ENCODE measurements at places on chromosomes 13 and 19.

DNA sequence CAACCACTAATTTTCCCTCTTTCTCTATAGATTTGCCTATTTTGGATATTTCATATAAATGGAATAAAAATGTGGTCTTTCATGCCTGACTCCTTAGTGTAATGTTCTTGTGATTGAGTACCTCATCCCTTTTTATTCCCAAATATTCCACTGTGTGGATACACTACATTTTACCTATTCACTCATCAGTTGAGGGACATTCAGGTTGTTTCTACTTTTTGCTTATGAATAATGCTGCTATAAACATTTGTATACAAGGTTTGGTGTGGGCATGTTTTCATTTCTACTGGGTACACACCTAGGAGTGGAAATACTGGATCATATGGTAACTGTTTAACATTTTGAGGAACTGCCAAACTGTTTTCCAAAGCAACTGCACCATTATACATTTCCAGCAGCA is 5.1 kb upstream of the WBP4 start:
- DNase-seq = no peak

- no peak for DNase-seq
These were observed 833.0 kb downstream of the EFNB2 start for GRCh38 chr13:105702441-105702840.

- DNase-seq = no peak
These were observed 7.8 kb downstream of the ISOC2 start for GRCh38 chr19:55453511-55454260.

- DNase-seq = no peak
These were observed 765.2 kb downstream of the SLITRK1 start for GRCh38 chr13:83117046-83117445.

DNA sequence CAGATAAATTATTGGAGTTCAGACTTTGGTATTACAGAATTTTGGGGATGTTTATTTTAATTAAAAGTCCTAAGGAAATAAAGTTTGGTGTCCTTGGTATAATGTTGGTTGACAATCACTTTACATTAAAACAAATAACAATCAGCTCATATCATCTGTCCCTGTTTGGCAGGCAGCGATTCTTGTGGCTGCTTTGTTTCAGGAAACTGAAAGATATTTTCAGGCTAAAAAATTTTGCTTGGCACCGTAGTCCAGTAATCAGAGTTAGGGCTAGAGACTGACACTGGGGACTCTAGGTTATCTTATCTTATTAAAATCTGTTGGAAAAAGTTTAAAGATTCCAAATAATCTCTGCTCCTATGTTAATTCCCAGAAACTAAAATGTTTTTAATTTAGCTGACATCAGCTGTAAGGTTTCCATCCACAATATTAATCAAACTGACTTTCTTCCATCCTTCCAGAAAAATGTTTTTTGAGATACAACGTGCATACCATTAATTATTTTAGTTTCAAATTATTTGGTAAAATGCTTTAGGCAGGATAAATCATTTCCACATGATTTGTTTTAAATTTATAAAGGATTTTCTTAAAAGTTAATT is 97.6 kb downstream of the ZIC5 start:
- no peak for DNase-seq

DNA sequence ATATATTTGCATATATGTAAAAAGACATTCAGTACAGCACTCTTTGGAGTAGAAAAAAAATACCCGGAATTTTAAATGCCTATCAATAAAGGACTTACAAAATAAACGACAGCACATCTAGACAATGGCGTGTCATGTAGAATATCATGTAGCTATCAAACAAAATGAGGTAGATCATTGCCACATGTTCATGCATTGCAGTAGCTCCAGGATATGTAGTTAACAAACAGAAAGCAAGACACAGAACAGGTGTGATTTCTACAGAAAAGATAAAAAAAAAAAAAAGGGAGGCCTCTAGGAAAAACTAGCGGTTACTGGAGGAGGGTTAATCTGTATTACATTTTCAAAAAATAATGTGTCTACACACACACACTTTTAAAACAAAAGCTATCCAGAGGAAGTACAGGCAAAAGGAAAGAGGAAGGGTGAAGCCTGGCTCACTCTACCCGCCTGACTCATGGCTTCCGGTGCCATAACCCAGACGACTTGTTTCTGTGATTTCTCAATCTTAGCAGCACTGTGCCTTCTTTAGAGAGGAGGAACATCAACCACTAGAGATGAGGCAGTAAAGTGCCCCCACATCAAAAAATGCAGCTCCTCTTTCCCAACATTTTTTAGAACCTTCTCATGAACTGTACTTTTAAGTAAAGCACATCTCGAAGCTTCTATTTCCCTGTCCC is 6.9 kb downstream of the KCTD12 start:
- DNase-seq = peak; percentile 7

DNA sequence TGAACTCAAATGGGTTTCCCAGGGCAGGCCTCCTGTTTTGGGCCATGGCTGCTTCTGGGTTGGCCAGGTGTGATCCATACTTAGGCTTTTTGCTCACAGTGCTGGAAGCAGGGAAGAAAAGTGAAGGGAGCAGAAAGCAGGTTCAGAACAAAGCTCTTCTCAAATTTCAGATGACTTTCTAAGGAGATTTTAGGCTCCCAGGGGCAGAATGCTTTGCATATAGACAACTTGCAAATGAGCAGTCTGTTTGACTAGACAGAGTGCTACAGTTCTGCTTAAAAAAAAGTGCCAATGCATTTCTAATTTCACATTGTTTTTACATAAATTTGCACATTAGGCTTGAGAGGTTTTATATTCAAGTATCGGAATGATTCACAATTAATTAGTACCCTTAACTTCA is 2.6 kb upstream of the SLC10A2 start:
- no peak for DNase-seq

DNA sequence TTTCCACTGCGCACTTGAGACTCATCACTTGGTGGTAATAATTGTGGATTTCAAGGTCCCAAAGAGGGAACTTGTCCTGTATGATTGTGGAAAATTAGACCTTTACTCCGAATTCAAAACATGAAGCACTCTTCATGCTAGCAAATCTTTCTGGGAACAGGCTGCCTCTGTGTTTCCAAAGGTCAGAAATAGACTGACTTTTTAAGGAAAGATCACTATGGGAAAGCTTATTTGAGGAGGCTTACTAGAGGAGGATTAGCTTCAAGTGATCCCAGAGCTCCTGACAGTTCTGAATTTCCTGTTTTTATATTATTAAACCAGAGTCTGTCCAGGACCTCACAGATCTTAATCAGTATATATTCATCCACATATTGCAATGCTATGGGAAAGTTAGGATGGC is 5.5 kb downstream of the WDFY2 start:
- no peak for DNase-seq

GRCh38 chr19:3276341-3276799 is 51.9 kb downstream of the CELF5 start:
- no peak for DNase-seq

- no peak for DNase-seq
These were observed 2.7 kb downstream of the TBC1D4 start for GRCh38 chr13:75479102-75479740.

DNA sequence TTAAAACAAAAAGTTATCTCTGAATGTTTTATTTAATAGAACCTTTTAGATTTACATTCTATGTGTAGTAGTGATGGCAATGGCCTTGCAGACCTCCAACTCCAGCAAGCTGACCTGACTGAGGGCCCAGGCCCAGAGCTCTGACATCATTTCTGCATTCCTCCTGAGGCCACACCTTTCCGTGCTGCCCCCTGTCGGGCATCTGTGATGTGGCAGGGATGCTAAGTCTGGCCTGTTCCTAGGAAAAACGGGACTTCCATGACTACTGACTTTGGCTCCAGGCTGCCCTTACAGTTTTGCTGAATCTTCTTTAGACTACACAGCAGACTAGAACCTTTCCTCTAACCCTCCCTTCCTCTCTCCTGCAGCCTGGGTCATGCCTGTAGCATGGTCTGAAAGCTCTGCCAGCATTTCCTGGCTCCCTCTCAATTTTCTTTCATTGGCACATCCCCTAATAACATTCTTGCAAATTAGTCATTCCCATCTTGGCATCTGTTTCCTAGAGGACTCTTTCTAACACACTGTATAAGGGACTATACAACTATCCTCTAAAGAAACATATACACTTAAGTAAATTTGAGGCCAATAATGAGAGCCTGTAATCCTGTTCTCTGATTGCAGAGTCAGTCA is 249.1 kb downstream of the GPC5 start:
- no peak for DNase-seq

DNA sequence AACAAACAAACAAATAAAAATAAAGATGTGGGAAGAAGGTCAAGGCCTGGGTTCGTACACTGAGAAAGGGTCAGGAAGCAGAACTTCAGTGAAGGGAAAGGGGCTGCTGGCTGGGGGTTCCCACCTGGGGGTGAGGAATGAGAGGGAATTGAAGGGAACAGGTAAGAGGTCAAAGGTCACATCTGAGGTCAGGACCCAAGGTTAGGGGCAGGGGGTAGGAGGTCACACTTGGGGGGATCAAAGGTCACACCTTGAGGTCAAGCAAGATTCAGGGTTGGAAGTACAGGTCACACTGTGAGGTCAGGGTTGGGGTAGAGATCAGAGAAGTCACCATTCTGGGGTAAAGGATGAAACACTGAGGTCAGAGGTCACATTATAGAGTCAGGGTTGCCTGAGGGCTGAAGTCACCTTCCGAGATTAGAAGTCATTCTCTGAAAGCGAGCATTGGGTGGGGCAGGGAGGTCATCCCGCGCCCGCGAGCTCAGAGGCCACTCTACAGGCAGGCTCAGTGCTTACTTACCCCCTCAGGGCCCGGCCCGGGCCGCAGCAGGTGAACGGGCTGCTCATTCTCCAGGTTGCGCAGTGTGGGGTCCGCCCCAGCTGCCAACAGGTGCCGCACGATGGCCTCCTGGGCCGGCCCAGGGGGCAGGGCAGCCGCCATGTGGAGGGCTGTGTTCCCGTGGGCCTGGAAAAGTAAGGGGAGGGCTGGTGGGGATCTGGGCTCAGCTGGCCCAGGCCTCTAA is 10.8 kb downstream of the NFKBID start:
- DNase-seq = no peak

GRCh38 chr13:69721631-69722030 is 386.0 kb upstream of the ATXN8OS start:
- no peak for DNase-seq

DNA sequence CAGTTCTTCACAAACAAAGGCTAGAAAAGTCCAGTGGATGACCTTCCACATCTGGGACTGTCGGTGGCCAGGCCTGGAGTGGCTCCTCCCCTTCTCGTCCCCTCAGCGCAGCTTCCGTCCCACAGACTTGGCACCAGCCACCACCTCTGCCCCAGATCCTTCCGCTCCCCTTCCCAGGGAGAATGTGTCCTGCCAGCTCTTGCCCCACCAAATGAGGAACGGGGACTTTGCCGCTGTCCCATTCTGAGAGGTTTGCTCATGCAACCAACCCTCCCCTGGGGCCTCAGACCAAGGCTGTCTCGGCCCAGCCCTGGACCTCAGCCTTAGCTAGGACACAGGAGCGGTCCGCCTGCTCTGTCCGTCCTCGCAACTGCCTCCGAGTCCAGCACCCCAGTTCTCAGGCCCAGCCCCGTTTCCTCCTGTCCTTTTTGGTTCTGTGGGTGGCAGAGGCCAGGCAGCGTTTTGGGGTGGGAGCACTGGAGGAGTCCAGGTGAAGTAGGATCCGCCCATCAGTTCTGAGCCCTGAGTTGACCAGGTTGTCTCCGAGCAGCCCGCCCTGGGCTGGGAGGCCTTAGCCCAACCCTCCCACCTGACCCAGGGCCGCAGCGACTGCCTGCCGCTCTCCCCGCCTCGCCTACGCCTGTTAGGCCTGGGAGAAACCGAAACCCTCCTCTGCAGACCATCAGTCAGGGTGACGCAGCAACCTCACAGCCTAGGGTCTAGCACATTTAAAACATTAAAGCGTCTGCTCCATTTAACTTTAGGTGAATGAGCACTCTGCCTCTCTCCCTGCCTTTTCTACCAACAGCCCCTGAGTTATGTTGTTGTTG is 284.3 kb downstream of the FOXO1 start:
- peak; percentile 14 for DNase-seq

Data from hypothalamus (tissue), 51 donors.